ENCODE measurements at places on chromosomes 5 and 9.
A peak's percentile ranks its signal among the peaks of the same experiment; 100 is the strongest.

DNA sequence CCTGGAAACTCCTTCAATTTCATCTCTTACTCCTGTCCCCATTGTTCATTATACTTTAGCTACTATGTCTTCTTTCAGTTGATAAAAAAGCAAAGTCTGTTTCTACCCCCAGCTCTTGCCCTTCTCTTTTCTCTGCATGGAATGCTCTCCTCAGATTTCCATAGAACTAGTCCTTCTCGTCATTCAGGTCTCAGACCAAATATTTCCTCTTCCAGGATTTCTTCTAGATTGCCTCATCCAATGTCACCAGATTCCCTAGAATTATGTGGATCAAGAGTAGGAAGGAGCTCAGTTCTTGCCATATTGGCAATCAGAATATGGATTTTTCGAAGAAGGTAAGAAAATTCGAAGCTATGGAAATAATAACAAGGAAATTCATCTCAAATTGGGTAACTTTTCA, 176.1 kb downstream of the GABRG2 start:
- DNase-seq, result no peak

DNA sequence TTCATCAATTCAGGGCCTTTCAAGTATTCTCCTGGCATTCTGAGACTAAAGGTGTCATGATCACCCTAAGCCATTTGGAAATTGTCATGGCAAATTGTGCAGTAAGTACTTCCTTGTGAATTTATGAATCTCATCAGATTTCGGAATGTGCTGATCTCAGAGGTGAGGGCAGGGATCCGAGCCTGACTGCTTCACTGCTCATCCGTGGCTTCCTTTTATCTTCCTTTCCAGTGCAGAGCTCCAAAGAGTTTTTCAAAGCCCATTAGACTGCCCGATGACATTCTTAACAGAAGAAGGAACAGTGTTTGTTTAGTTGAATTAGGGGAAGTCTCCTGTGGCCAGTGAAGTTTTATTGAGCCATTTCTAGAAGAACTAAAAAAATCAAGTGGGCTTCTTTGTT, 182.8 kb upstream of the GDNF start:
- DNase-seq, result no peak

DNA sequence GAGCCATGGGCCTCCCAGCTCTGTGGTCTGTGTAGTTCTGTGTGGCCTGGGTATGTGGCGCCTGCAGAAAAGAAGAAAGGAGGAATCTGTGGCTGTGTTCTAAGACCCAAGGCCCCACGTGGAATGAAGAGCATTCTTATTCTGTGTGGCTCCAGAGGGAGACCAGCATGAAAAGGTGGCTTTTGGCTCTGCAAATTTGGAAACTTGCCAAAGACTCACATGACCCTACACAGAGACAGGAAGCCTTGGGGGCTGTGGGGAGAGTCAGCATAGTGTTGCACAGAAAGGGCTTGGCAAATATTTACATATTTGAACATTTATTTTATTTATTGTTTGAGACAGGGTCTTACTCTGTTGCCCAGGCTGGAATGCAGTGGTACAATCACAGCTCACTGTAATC, 193.3 kb downstream of the TMEM38B start:
- DNase-seq, result no peak

DNA sequence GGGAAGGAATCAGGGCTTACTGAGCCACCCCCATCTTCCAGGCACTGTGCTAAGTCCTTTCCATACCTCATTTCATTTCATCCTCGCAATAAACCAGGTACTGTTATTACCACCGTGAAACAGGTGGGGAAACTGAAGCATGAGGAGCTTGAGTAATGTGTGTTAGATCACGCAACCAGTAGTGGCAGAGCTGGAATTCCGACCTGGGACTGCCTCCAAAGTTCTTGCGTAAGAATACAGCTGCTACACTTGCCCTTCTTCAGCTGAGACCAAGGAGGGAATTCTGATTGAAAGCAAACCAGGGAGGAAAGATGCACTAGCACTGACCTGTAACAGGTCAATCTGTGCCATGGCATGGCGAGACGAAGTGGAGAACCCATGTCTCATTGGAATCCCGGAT, 113.4 kb upstream of the MSX2 start:
- DNase-seq, result peak; percentile 14

GRCh38 chr5:145557345-145557744, 277.8 kb downstream of the PRELID2 start:
- no peak for DNase-seq

- DNase-seq, result no peak
Observed at GRCh38 chr9:107243742-107244141, 39.3 kb upstream of the RAD23B start.

GRCh38 chr9:122912964-122913673, at the start of gene ZBTB6:
Gene ZBTB6 (minus strand): TSS chr9:122913323. CDS start chr9:122912072, 1,251 bp downstream.
- DNase-seq, result peak; percentile 57

DNA sequence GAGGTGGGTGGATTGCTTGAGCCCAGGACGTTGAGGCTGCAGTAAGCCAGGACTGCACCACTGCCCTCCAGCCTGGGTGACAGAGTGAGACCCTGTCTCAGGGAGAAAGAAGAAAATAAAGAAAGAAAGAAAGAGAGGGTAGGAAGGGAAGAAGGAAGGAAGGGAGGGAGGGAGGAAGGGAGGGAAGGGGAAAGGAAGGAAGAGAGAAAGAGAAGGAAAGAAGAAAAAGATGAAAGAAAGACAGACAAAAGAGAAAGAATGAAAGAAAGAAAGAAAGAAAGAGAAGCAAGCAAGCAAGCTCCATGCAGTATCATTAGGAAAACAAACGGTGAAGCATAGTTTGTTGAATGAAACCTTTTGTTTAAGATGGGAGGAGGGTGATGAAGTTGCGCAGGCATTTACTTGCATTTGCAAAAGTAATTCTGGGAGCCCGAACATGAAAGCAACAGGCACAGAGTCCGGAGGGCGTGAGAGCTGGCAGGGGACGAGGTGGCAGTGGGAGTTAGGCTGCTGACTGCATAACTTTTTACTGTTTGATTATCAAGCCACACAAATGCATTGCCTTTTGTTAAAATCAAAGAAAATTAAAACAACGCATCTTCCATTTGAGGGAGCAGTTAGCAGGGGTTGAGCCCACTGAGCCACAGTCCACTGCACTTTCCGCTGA, 26.0 kb upstream of the CEP72 start:
- DNase-seq, result no peak

DNA sequence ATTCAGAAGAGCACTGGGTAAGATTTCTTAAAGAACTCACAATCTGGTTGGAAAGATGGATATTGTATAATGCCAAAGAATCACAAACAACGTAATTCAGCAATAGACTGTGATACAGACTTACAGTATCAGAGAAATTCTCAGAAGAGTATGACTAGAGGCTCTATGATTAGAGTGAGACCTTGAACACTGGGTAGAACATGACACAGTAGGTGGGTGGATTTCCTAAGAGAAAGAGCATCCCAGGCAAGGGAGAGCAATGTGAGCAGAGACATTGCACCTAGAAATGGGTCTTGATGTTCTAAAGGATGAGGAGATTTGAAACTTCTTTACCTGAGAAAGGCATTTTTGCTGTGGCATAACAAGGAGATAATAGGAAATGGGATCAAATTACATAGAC, 27.3 kb upstream of the CAST start:
- DNase-seq, result no peak

- DNase-seq, result no peak
Observed at GRCh38 chr5:141850244-141850768, 27.9 kb downstream of the PCDH1 start.

- peak; percentile 5 for DNase-seq
Observed at GRCh38 chr9:134635351-134636148, 6.1 kb upstream of the COL5A1 start.

GRCh38 chr9:136640171-136641111, 22.3 kb upstream of the EGFL7 start:
- DNase-seq, result no peak

- DNase-seq, result no peak
Observed at GRCh38 chr9:92562461-92562967, 26.7 kb upstream of the ECM2 start.
